ENCODE measurements at places on chromosomes 11 and 22. TPM values are rescaled to one million over a fixed set of nuclear protein-coding genes. Genes with fewer than 3 reads are reported as not detected.

DNA sequence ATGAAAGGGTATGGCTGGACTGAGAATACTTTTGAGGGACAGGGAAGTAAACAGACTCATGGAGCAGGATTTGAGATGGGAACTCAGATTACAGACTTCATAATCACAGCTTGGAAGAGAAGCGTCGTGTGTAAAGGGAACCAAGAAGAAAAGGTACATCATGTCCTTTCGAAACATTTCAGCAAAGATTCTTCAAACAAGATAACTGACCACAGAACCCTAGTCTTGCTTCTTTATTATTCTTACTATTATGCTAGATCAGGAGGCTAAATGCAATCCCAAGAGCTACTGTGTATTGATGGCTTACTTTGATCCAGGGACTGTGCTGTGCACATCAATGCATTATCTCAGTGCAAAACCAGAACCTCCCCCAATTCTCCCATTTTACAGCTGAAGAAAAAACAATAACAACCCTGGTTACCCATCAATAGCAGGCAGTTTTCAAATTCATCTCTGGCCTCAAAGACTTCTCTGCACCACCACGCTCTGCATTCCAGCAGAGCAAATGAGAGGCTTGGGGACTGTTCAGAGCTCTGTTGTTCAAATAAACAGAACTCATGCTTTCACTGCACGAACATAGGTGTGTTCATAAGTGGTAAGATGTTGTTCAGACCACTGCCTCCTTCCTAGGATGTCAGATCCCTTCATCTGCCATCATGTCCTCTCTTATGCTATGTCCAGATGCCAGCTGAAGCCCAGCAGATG, 104.8 kb upstream of the NAV2 start:
- H3K27me3 ChIP-seq, result no peaks in the 10 kb centered on the region
- H3K4me3 ChIP-seq, result no peak overlapping the region
- no peak overlapping the region for H3K27ac ChIP-seq
- peak; percentile 35 for DNase-seq

The SEPTIN3 gene
- 0.29 TPM for total RNA-seq

GRCh38 chr11:110984147-110984546, 261.4 kb upstream of the POU2AF2 start:
- DNase-seq, result no peak
- H3K27me3 ChIP-seq, result no peaks in the 10 kb centered on the region
- no peaks in the 10 kb centered on the region for H3K36me3 ChIP-seq
- no peak overlapping the region for H3K4me3 ChIP-seq
- no peaks in the 10 kb centered on the region for H3K4me1 ChIP-seq
- H3K27ac ChIP-seq, result no peak overlapping the region

The OR6T1 gene
- total RNA-seq, result not detected

The IFITM10 gene
- total RNA-seq, result 18.1 TPM

DNA sequence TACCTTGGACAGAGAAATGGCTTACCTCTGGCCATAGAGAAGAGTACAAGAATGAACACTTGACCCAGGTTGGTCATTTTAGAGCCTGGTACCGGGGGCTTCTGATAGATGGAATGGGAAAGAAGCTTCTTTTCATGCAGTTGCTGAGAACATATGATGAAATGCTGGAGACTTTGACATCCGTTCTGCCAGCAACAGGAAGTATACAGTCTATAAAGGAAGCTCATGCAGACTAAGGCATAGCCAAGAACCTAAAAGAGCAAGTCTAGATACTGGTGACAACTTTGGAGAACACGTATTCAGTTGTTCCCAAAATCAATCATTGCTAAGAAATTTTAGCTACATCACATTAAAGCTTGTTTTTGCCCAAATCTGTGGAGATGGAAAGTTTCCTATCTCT, 894.6 kb downstream of the METTL15 start:
- H3K27ac ChIP-seq, result no peak overlapping the region
- no peaks in the 10 kb centered on the region for H3K27me3 ChIP-seq
- no peak for DNase-seq
- no peak overlapping the region for H3K4me3 ChIP-seq
- H3K4me1 ChIP-seq, result no peaks in the 10 kb centered on the region
- H3K36me3 ChIP-seq, result no peaks in the 10 kb centered on the region

The C11orf91 gene
- not detected for total RNA-seq

GRCh38 chr22:23718371-23719165, 27.8 kb downstream of the RGL4 start:
- no peaks in the 10 kb centered on the region for H3K4me1 ChIP-seq
- no peaks in the 10 kb centered on the region for H3K27me3 ChIP-seq
- H3K4me3 ChIP-seq, result no peak overlapping the region
- H3K36me3 ChIP-seq, result peaks cover 3% of the 10 kb centered on the region

GRCh38 chr11:23138761-23139160, 278.5 kb upstream of the CCDC179 start:
- no peak overlapping the region for H3K4me3 ChIP-seq
- no peaks in the 10 kb centered on the region for H3K36me3 ChIP-seq
- H3K27me3 ChIP-seq, result no peaks in the 10 kb centered on the region
- H3K4me1 ChIP-seq, result no peaks in the 10 kb centered on the region
- DNase-seq, result no peak

GRCh38 chr11:28114731-28115130, 6.5 kb downstream of the METTL15 start:
- H3K27me3 ChIP-seq, result no peaks in the 10 kb centered on the region
- DNase-seq, result no peak
- peaks cover 10% of the 10 kb centered on the region for H3K36me3 ChIP-seq
- H3K4me3 ChIP-seq, result no peak overlapping the region

DNA sequence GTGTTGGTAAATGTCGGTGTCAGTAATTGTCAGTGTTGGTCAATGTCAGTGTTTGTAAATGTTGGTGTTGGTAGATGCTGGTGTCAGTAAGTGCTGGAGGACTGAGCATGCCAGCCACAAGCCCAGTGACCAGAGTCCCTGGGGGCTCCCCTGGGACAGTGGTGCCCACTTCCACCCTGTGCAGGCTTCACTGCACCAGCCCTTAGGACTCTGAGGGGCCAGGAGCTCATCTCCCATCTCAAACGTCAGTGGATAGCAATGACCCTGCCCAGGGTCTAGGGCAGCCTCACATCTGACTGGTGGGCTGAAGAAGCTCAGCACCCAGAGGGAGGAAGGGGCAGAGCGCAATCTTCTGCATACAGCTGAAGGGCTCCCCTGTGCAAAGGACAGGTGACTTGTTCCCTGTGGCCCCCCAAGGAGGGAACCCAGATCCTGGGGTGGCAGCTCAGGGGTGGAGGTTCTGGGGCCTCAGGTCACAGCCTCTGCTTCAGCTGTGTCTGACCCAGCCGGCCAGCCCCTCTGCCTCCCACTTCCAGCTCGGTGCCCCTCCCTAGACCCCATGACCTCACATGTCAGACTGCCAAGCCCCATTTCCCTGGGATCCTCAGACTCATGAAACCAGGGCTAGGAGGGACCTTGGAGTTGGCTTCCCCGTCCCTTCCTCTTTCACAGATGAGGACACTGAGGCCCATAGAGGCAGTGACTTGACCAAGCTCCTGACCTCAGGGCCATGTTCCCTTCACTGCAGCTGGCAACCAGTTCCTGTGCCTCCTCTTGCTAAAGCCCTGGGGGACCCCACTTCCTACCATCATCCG, 138.4 kb downstream of the CRYBB2 start:
- no peak overlapping the region for H3K4me3 ChIP-seq
- H3K4me1 ChIP-seq, result no peaks in the 10 kb centered on the region
- DNase-seq, result peak; percentile 52
- H3K27ac ChIP-seq, result no peak overlapping the region
- H3K36me3 ChIP-seq, result peaks cover 3% of the 10 kb centered on the region

DNA sequence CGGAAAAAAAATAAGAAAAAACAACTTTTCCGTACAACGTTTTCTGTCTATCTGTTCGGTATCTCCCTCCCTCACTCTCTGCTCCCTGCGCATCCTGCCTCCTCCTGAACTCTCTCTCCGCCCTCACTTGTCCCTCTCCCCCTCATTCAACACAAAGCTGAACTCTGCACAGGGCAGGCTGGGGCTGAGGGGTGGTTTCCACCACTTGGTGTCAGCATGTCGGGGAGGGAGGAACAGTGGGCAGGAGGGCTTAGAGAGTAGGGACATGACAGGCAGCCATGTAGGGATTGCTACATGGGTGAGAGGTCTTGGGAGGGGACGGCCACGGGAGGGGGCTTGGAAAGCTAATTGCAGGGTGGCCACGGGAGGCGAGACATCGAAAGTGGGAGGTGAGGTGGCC, 17.6 kb downstream of the SLC22A12 start:
- peak; percentile 84 for DNase-seq
- H3K4me3 ChIP-seq, result peak overlapping the region; percentile 35
- no peak overlapping the region for H3K27ac ChIP-seq

DNA sequence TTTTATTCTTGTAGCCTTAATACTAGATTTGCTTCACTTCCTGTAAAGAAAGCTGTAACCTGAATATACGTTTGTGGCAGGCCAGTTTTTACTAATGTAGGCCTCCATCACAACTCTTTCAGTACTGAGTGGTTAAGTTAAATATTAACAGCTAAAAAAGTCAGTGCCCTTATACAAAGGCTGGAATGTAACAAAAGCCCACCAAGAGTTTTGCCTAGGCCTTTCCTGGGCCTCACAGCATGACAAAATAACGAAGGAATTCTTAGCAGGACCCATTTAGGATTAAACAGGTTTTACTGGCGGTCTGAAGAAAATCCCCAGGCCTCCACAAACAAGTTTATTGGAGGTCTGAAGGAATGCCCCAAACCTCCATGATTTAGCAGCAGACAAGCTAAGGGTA, 43.7 kb downstream of the PIWIL3 start:
- no peak overlapping the region for H3K27ac ChIP-seq
- H3K36me3 ChIP-seq, result no peaks in the 10 kb centered on the region
- H3K27me3 ChIP-seq, result peaks cover 53% of the 10 kb centered on the region
- H3K4me1 ChIP-seq, result peaks cover 5% of the 10 kb centered on the region
- DNase-seq, result no peak

The PRAME gene
- under 0.01 TPM for total RNA-seq

The LSP1 gene
- 54.6 TPM for total RNA-seq

- peaks cover 14% of the 10 kb centered on the region for H3K27me3 ChIP-seq
- no peaks in the 10 kb centered on the region for H3K4me1 ChIP-seq
- H3K36me3 ChIP-seq, result no peaks in the 10 kb centered on the region
Observed at GRCh38 chr11:44780940-44781631, 54.3 kb downstream of the TSPAN18 start.

GRCh38 chr11:1009991-1010390, 26.5 kb downstream of the MUC6 start:
- H3K36me3 ChIP-seq, result peaks cover 34% of the 10 kb centered on the region
- no peaks in the 10 kb centered on the region for H3K27me3 ChIP-seq
- no peak for DNase-seq
- H3K27ac ChIP-seq, result no peak overlapping the region

The CDC42EP2 gene
- 15.0 TPM for total RNA-seq

The RAB39A gene
- not detected for total RNA-seq

DNA sequence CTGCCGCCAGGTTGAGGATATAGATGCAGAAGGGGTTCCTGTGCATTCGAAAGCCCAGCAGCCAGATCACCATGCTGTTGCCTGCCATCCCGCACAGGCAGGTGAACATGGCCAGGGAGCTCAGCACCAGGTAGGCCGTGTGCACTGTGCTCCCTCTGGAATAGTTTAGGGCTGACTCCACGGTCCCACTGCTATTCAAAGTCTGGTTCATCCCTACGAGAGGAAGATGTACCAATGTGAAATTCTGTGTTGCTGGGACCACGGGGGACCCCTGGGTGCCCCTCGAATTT, at the start of gene MRGPRD:
Gene MRGPRD, minus strand, starts transcription at position 211 of the 290 bp plus-strand sequence. Its CDS starts 0 bp downstream, at position 211.
- no peak within 1 kb of the TSS for H3K27ac ChIP-seq
- H3K36me3 ChIP-seq, result no peaks in the 10 kb centered on the region
- no peak within 1 kb of the TSS for H3K4me3 ChIP-seq
- no peak for DNase-seq

The TTLL8 gene
- total RNA-seq, result not detected

The KLHL35 gene
- 4.3 TPM for total RNA-seq

GRCh38 chr22:37496651-37497050, 10.5 kb upstream of the MFNG start:
- no peak overlapping the region for H3K4me3 ChIP-seq
- H3K4me1 ChIP-seq, result peaks cover 23% of the 10 kb centered on the region
- H3K27ac ChIP-seq, result peak overlapping the region; percentile 80
- DNase-seq, result peak; percentile 96
- H3K36me3 ChIP-seq, result peaks cover 26% of the 10 kb centered on the region

DNA sequence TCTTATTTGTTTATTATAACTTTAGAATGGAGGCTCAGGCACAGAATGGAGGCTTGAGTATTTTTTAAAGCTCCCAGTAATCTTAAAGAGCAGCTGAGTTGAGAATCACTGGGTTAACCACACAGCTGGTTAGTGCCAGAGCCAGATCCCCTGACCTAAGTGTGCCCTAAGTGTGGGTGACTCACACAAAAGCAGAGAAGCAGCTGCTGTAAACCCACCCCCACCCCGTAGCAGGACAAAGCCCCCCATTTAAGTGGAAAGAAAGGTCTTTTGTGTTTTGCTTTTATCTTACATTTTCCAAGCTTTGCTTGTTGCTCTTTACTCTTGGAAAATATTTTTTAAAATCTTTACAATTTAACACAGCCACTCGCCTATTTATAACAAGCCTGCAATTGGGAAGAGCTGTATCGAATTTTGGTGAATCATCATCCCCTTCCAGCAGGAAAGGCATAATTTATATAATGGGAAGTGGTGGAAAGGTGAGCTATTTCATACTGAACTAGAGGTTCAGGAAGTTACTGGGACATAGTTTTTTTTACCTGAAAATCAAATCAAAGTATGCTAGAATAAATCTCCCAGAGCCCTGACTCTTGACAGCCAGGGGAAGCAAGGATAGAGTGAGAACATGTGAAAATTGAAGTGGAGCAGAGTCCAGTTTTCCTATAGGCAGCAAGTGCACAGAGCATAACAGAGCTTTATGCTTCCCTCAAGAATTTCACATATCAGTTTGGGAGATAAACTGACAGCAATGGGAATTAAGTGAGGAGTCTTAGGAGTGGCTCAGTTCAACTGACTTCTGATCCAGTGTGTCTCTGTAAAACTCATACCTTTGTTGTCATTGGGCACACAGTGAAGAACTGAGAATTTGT, 405.7 kb downstream of the AASDHPPT start:
- no peaks in the 10 kb centered on the region for H3K27me3 ChIP-seq
- no peak overlapping the region for H3K27ac ChIP-seq
- no peaks in the 10 kb centered on the region for H3K36me3 ChIP-seq
- peaks cover 26% of the 10 kb centered on the region for H3K4me1 ChIP-seq

DNA sequence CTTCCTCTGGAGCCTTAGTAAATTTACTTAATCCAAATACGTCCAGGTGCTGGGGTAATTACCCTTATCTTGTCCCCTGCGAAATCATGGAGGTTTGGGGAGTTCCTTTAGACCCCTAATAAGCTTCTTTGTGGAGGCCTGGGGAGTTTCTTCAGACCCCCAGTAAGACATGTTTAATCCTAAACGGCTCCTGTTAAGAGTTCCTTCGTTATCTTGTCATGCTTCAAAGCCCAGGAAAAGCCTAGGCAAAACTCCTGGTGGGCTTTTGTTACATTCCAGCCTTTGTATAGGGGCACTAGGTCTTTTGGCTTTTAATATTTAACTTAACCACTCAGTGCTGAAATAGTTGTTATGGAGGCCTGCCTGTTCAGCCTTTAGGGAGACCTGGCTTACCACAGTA, 18.1 kb upstream of the PAMR1 start:
- peaks cover 49% of the 10 kb centered on the region for H3K4me1 ChIP-seq
- H3K36me3 ChIP-seq, result no peaks in the 10 kb centered on the region
- H3K4me3 ChIP-seq, result no peak overlapping the region
- no peak for DNase-seq
- H3K27me3 ChIP-seq, result no peaks in the 10 kb centered on the region

The NTM gene
- 92.8 TPM for total RNA-seq
